ENCODE measurements at places on chromosomes 4 and X. TPM values are rescaled to one million over a fixed set of nuclear protein-coding genes. Genes with fewer than 3 reads are reported as not detected.

Gene HSD17B13
- total RNA-seq, result 0.52 TPM

Gene CXorf49B
- total RNA-seq, result not detected

Gene NEUROG2
- total RNA-seq, result not detected

Gene PABPC1L2A
- total RNA-seq, result not detected

Gene TENM3
- not detected for total RNA-seq

DNA sequence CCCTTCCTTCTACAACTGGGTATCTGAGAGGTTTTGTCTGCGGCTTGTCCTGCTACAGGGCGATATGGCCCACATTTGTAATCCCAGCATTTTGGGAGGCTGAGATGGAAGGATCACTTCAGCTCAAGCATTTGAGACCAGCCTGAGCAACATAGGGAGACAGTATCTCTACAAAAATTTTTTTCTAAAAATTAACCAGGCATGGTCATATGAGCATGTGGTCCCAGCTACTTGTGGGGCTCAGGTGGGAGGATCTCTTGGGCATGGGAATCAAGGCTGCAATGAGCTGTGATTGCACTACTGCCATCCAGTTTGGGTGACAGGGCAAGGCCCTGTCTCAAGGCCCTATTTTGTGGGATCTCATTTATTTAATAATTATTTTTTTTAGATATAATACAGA is 420.6 kb upstream of the PABPC4L start:
- H3K4me3 ChIP-seq, result no peak overlapping the region
- no peak overlapping the region for H3K27ac ChIP-seq
- H3K4me1 ChIP-seq, result no peaks in the 10 kb centered on the region
- DNase-seq, result no peak
- H3K27me3 ChIP-seq, result no peaks in the 10 kb centered on the region
- no peaks in the 10 kb centered on the region for H3K36me3 ChIP-seq

- DNase-seq, result no peak
- no peak overlapping the region for H3K27ac ChIP-seq
- no peaks in the 10 kb centered on the region for H3K27me3 ChIP-seq
- H3K4me3 ChIP-seq, result no peak overlapping the region
- H3K4me1 ChIP-seq, result no peaks in the 10 kb centered on the region
These were observed 1467.4 kb downstream of the C4orf33 start for GRCh38 chr4:130563185-130563888.

DNA sequence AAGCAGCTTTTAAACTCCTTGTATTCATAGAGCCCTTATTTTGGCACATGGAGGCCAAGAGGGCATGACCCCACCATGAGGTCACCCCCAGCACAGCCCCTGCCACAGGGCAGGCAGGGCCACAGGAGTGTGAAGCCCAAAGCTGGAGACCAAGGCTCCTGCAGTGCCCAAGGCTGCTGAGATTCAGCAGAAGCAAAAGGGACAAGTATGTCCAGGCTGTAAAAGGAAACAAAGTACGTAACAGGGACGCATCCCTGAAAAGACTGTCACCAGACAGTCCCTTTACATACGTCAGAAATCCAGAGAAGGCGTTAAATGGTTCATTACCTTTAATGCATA is 18.9 kb downstream of the GAK start:
- H3K36me3 ChIP-seq, result peaks cover 38% of the 10 kb centered on the region
- H3K27me3 ChIP-seq, result no peaks in the 10 kb centered on the region
- H3K4me3 ChIP-seq, result no peak overlapping the region
- DNase-seq, result no peak
- no peak overlapping the region for H3K27ac ChIP-seq
- peaks cover 13% of the 10 kb centered on the region for H3K4me1 ChIP-seq

GRCh38 chrX:17414839-17415238 is 39.8 kb downstream of the NHS start:
- H3K4me1 ChIP-seq, result no peaks in the 10 kb centered on the region
- no peaks in the 10 kb centered on the region for H3K27me3 ChIP-seq
- no peak overlapping the region for H3K27ac ChIP-seq
- no peaks in the 10 kb centered on the region for H3K36me3 ChIP-seq

DNA sequence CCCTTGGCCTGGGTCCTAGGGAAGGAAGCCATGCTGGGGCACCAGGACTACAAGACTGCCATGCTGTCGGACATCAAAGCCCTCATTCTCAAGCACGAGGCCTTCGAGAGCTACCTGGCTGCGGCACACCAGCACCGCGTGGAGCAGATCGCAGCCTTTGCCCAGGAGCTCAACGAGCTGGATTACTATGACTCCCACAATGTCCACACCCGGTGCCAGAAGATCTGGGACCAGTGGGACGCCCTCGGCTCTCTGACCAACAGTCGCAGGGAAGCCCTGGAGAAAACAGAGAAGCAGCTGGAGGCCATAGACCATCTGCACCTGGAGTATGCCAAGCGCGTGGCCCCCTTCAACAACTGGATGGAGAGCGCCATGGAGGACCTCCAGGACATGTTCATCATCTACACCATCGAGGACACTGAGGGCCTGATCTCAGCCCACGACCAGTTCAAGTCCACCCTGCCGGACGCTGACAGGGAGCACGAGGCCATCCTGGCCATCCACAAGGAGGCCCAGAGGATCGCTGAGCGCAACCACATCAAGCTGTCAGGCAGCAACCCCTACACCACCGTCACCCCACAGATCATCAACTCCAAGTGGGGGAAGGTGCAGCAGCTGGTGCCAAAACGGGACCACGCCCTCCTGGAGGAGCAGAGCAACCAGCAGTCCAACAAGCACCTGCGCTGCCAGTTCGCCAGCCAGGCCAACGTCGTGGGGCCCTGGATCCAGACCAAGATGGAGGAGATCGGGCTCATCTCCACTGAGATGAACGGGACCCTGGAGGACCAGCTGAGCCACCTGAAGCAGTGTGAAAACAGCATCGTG is 487.0 kb downstream of the TRAM1L1 start:
- no peak overlapping the region for H3K27ac ChIP-seq
- no peak for DNase-seq
- no peak overlapping the region for H3K4me3 ChIP-seq
- H3K4me1 ChIP-seq, result no peaks in the 10 kb centered on the region
